Stimulated activated CD4-positive, alpha-beta T cell treated with anti-CD3 and anti-CD28 coated beads, Interleukin-2, amount 100 ng/mL, for 4 hours (primary cell): ENCODE measurements at places on chromosomes 11 and 22.

- DNase-seq: no peak
These were observed 90.4 kb upstream of the BIRC3 start for GRCh38 chr11:102226702-102227490.

DNA sequence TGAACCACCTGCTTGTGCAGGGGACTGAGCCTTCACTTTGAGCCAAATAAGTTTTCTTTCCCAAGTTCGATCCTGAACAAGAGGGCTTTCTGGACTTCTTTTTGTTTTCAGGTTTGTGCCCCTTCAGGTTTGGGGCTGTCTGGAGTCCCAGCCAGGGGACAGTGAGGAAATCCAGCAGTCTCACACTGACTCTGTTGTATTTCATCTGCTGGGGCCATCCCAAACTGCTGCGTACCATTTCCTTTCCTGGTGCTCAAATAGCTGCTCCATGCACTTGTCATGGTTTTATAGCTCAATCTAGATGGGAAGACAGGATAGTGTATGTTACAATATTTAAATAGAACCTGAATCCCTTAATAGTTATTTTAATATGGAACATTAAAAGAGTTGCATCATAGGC, 66.3 kb upstream of the IGLL5 start:
- no peak for DNase-seq

GRCh38 chr11:7691759-7692350, 14.4 kb downstream of the OVCH2 start:
- no peak for DNase-seq

- DNase-seq: no peak
These were observed 878 bp downstream of the RRAS2 start for GRCh38 chr11:14357881-14358728.

GRCh38 chr11:86182976-86183584, 61.5 kb upstream of the EED start:
- DNase-seq: no peak

DNA sequence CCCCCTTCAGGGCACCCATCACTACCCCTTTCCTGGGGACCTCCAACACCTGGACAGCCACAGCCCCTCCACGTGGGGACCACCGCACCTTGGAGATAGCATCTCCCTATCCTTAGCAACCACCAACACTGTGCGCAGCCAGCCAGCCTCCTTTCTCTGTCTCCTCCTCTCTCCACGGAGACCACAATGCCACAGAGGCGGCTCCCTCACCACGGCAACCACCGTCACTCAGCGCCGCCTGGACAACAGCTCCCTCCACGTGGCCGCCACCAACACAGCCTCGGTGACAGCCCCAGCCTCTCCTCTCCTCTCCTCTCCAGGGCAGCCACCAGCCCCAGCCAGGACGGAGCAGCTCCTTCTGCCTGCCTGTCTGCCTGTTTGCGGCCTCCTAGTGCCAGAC, 10.5 kb downstream of the ELFN2 start:
- DNase-seq: no peak

- DNase-seq: no peak
These were observed 7.6 kb downstream of the SLC39A13 start for GRCh38 chr11:47415949-47416472.

DNA sequence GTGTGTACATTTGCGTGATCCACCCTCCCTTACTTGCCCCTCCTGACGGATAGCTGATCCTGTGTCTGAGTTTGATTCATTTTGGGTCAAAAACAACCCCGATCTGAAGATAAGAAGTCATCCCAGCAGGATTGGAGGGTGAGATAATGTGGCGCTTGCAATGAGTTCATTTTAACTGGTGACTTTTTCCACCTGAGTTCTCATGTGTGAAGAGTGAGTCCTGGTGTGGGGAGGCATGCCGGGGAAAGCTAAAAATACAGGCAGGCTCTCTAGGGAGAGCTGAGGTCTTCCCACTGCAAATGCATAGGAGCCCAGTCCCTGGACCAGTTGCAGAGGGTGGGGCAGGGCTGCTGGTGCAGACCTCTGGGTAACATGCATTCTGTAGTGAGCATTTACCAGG, 35.7 kb upstream of the ELF5 start:
- no peak for DNase-seq

DNA sequence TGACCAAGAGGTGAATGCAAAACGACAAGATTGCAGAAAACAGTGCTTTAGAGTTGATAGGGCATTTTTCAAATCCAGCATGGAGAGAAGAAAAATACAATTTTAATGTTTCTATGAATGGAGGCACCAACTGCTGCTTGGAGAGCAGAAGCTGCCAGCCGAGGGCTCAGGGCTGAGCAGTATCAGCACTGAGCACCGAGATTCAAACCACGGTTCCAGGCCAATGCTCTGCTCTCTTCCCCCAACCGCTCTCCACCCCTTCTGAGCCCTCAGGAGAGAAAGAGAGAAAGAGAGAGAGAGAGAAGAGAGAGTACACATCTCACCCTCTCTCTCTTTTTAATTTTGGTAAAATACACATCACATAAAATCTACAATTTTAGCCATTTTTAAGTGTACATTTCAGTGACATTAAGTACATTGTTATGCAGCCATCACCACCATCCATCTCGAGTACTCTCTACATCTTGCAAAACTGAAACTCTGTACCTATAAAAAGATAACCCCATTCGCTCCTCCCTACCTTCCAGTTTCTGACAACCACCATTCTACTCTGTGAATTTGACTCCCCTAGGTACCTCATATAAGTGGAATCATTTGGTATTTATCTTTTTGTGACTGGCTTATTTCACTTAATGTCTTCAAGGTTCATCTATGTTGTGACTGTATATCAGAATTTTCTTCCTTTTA, 333.3 kb downstream of the MIAT start:
- no peak for DNase-seq

DNA sequence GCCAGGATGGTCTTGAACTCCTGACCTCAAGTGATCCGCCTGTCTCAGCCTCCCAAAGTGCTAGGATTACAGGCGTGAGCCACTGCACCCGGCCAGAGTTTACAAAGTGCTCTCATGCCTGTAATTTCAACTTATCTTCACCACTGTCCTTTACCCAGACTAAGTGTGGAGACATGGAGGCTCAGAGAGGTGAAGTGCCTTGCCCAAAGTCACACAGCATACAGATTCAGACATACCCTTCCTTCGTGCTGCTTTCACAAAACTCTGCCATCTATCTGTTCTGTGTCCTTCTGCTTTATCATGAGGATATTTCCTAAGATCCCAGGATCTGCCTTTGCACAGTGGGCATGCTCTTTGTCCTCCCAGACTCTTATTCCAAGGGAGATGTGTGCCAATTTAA, 143.6 kb upstream of the SYT13 start:
- no peak for DNase-seq

DNA sequence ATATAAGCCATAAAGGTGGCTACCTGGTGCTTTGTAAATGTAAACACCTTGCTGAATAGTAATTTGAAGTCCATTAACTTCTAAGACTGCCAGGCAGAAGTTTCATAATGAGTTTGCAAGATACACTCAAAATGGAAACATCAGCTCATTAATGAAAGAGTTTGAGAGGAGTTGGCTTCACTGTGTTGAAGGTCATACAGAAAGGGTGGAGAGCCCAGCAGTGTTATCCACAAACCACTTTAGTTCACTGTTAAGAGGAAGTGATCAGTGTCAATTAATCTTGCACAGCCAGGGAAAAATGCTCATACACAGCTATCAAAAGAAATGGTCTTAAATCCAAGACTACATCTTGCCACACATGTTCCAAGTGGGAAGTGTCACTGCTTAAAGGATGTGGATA, 689.4 kb downstream of the JRKL start:
- no peak for DNase-seq

GRCh38 chr22:22228921-22229320, 15.7 kb upstream of the VPREB1 start:
- no peak for DNase-seq

DNA sequence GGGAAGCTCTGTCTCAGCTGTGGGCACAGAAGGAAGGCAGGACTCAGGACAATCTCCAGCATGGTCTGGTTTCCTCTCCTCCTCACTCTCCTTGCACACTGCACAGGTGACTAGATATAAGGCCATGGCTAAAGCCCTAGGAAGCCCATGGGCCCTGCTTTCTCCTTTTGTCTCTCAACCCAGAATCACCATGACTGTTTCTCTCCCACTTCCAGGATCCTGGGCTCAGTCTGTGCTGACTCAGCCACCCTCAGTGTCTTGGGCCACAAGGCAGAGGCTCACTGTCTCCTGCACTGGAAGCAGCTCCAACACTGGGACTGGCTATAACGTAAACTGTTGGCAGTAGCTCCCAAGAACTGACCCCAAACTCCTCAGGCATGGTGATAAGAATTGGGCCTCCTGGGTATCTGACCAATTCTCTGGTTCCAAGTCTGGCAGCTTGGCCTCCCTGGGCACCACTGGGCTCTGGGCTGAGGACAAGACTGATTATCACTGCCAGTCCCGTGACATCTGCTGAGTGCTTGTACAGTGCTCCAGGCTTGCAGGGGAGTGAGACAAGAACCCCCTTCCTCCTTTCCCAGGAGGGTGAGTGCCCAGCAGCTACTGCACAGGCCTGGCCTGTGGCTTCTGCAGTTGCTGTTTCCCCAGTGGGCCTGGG, 104.0 kb upstream of the TOP3B start:
- no peak for DNase-seq

DNA sequence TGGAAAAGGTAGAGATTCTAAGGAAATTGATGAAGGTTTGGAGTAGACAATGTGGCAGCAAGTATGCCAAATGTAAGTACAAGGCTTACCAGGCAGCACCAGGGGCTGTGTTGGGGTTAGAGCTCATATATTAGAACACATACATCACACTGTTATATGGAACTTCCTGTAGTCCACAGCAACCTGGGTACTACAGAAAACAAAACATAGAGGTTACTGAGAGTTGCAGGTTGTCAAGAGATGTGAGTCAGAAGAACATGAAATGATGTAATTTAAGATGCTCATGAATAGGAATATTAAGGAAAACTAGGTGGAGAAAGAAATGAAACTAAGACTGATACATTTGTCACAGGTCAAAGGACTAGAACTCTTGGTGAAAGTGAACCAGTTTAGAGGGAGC, 22.0 kb downstream of the FAT3 start:
- DNase-seq: no peak

GRCh38 chr22:37634417-37634924, 5.0 kb upstream of the SH3BP1 start:
- DNase-seq: no peak
